ENCODE measurements at places on chromosomes 7 and 10.

- no peak for DNase-seq
These were observed 9.4 kb upstream of the NKX2-3 start for GRCh38 chr10:99523251-99523773.

GRCh38 chr7:107479303-107479702 lies 9.4 kb downstream of the GPR22 start:
- no peak for DNase-seq

DNA sequence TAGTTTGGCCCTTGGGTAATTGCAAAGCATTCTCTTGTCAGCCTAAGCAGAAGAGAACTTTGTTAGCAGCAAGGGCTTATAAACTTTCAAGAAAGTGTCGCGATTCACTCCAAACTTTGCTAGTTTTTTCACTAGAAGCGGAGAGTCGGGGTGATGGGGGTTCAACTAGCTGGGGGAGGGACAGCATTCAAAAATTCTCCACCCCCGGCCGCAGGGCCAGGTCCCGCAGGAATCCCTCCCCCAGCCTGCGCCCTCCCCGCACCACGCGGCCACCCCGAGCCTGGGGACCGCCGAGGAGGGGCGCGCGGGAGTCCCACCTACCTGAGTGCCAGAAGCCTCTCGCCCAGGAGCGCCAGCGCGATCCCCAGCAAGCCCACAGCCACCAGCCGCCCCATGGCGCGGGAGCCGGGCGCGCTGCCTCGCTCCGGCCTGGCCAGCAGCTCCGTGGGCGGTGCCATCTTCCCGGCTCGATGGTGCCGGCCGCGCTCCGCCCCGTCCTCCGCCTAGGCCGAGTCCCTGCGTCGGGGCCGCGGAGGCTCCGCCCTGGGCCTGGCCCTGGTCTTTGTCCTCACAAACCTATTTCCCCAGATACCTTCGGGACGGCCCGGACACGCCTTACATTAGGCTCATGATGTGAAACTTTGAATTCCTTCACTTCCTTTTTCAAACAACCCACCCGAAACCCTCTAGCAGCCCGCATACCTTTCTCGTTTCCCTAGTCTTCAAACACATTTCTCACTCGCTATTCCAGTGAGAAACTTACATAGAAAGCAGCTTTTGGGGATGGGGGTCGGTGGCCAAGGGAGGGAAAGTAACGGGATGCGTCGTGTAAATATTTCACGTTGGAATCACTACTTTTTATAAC lies at the start of gene PON2:
Gene PON2, minus strand, starts transcription at position 472 of the 865 bp plus-strand sequence. Its CDS starts 77 bp downstream, at position 395.
- DNase-seq: peak; percentile 31

GRCh38 chr10:125004571-125005311 lies 62.8 kb downstream of the ZRANB1 start:
- DNase-seq: no peak

DNA sequence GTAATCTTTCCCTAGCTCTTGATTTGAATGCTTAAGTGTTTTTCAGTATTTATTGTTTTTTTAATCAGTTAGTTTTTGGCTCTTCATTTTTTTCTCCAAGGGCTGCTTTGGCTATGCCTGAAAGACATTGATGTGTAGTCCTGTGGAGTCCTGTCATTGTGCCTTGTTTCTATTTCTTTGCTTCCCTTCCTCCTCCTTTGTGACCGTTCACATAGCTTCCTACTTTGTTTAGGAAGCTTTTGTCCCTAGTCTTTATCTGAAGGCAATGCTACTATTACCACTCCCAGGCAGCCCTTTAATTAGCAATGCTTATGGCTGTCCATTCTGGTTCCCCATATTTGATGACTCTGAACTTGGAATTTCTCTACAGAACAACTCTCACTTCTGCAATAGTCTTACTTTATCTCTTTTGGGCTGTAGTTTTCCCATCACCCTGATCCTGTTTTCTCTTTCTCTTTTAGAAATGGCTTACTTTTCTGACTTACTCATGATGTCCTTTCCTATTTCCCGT lies 39.9 kb downstream of the ADCYAP1R1 start:
- DNase-seq: no peak

GRCh38 chr7:47432671-47433563 lies 149.0 kb downstream of the TNS3 start:
- DNase-seq: no peak

GRCh38 chr10:35882422-35883150 lies 240.5 kb upstream of the FZD8 start:
- DNase-seq: no peak

DNA sequence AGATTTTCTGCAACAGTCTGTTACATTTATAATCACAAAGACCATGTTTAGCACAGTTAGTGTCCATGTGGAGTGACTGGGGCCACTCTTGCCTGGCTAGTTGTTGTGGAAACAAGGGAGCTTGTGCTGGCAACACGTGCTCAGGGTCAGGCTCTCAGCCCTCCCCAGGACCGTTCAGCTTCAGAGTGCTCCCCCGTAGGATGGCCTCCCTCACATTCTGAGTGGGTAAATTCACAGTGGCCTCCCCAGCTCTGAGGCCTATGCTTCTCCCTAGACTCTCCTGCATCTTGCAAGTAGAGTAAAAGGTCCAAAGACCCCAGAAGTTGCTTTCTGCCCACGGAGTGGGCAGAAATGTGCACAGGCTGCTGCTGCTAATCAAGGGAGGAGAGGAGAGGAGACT lies 122.3 kb downstream of the ADCY1 start:
- DNase-seq: no peak

DNA sequence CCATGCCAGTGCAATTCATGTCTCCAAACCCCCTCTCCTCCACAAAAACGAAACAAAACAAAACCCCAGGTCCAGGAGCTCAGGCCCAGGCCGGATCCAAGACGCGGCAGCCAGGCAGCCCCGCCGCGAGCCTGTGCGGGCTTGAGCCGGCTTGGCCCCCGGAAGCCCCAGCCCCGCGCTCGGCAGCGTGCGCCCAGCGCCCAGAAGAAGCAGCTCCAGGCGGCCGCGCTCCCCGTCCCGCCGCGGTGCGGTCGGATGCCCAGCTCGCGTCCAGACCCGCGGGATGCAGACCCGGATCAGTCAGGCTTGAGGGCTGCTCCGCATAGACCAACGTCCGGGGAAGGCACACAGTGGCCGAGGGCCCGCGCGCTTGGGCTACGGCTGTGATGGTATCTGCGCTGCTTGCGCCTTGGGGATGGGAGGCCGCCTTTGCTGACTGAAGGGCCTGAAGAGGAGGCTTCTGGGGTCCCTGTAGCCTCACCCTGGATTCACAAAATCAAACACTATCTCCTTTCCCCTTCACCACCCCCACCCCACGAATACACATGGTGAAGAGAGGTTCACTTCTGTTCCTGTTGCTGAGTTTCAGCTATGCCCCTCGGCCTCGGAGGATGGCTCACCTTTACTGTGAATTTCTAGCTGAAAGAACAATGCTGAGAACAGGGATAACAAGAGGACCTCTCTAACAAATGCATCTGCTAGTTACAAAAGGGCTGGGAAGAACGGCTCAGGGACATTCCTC lies 79.9 kb upstream of the EN2 start:
- DNase-seq: no peak

DNA sequence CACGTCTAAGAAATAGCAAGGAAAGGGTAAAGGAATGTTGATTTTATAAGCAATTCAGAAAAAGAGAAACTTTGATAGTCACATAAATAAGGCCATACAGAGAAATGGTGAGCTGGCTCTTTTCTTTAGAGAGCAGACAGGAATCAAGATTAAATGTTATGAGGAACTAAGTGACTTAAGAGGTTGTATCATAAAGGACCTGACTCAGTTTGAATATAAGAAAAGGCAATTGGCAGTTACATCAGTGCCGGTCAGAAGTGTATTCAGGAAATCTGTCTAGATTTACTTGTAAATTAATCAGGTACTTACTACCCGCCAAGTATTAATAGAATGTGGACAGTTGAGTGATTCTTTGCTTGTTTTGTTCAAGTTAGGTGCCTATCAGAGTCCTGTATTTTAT lies 2.1 kb downstream of the MRPL32 start:
- no peak for DNase-seq
